Epithelial cell of prostate (primary cell): ENCODE measurements at places on chromosomes 7 and 10.

DNA sequence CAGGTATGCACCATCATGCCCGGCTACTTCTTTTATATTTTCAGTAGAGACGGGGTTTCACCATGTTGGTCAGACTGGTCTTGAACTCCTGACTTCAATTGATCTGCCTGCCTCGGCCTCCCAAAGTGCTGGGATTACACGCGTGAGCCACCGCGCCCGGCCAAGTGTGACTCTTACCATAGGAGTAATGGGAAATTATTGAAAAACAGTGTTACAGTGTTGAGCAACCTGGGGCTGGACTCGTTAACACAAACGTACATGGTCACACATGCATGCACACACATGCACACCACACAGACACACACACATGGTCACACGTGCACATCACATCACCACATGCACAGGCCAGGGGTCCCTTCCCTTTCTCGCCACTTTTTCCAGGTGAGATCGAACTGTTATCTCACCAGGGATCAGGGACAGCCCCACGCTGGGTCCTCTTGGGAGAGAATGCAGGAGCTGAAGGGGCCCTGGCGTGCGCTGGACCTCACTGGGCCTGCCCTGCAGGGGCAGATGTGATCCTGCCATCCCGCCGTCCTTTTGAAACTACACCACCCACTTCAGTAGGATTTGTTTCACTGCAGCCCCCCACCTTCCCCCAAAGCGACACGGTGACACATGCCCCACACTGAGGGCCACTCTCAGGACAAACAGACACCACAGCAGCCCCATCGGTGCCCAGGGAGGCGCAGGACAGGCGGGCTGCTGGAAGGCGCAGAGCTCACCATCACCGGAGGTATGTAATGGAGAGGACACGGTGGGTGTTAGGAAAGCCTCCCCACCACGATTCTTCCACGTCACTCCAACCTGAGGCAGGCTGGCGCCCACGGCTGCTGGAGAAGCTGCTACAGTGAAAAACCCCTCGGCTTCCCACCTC, 10.2 kb downstream of the RADIL start:
- no peak for DNase-seq

- DNase-seq = peak; percentile 67
These were observed 68.2 kb downstream of the DNAJB6 start for GRCh38 chr7:157404845-157405481.

DNA sequence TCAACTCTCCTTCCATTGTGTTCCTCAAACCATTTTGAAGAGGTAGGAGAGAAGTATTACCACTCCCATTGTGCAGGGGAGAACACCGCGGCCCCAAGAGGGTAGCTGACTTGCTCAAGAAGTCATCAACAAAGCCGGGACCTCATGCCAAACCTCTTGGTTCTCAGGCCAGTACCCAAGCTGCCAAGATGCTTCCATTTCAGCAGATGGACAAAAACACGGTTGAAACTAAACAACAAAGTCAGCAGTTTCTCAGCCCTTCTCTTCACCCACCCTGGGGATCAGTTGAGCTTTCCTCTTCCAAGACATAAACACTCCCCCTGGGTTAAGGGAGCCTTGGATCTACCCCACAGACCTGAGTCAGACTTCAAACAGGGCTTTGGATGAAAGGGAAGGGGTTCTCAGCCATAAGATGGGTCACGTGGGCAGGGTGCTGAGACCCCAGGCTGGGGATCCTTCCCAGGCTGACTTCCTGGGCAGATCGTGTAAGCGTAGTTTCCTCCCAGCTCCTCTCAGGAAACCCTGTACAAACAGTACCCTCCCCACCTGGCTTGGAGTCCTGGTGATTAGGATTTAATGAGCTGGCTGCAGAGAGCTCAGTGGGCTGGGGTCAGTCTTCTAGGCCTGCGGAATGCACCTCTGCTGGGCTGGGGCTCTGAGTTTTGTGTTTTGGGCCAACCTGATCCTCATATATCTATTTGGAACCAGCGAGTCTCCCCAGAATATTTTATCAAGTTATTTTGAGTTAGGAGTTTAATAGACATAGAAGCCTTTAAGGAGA, 27.3 kb downstream of the EMX2 start:
- no peak for DNase-seq

- DNase-seq = no peak
These were observed 6.1 kb downstream of the CYP26A1 start for GRCh38 chr10:93079663-93080349.

- no peak for DNase-seq
These were observed 19.4 kb downstream of the LDB3 start for GRCh38 chr10:86687750-86688149.

- DNase-seq = no peak
These were observed 24.4 kb upstream of the C10orf67 start for GRCh38 chr10:23368816-23369640.
